ENCODE measurements at places on chromosomes 1 and 21.

GRCh38 chr1:211895126-211895759 is 64.7 kb upstream of the LPGAT1 start:
- no peak for DNase-seq

GRCh38 chr1:18948913-18949685 is 7.4 kb downstream of the IFFO2 start:
- DNase-seq: no peak

DNA sequence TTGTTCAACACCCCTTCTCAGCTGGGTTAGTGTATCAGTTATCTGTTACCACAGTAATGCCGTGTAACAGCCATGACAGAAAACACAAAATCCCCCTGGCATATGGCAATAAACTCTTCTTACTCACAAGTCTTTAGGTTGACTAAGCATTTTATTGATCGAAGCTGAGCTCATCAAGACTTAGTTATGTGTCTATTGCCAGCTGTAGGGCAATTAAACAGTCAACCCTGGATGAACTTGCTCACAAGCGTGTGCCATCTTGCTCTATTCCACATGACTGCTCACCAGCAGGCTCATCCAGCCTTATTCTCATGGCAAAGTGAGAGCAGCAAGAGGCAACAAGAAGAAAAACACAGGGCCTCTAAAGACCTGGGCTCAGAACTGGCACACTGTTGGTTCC is 333.8 kb upstream of the PTBP2 start:
- DNase-seq: no peak

GRCh38 chr1:1788136-1788535 is 9.9 kb upstream of the NADK start:
- no peak for DNase-seq

- no peak for DNase-seq
These were observed 1.2 kb upstream of the MR1 start for GRCh38 chr1:181032535-181032934.
